ENCODE measurements at places on chromosomes 11 and 22. TPM values are rescaled to one million over a fixed set of nuclear protein-coding genes. Genes with fewer than 3 reads are reported as not detected.

Gene CHST1
- total RNA-seq = not detected

Gene PRR33
- total RNA-seq = not detected

Gene OVOL1
- total RNA-seq = not detected

Gene TIGD3
- total RNA-seq = 0.88 TPM

Gene NPTXR
- total RNA-seq = 2.0 TPM

Gene PTGDR2
- not detected for total RNA-seq

Gene CHADL
- total RNA-seq = 0.56 TPM

Gene UBQLN3
- not detected for total RNA-seq

Gene PGM2L1
- 0.92 TPM for total RNA-seq

Gene ANGPTL5
- not detected for total RNA-seq

Gene MMP1
- total RNA-seq = 4.6 TPM

Gene OOSP3
- total RNA-seq = not detected

Gene PYGM
- 0.08 TPM for total RNA-seq

Gene RPS19BP1
- total RNA-seq = 176 TPM

Gene MMP12
- total RNA-seq = not detected

Gene CARD16
- total RNA-seq = 19.3 TPM

Gene SYT12
- total RNA-seq = 0.19 TPM

Gene ELMOD1
- 0.77 TPM for total RNA-seq

Gene OR2D2
- not detected for total RNA-seq

Gene APOBEC3G
- 9.8 TPM for total RNA-seq

Gene OR8U1
- total RNA-seq = not detected

Gene CALCB
- not detected for total RNA-seq

Gene MMP11
- 1.1 TPM for total RNA-seq

Gene PNPLA5
- total RNA-seq = not detected

Gene APOBEC3C
- 5.5 TPM for total RNA-seq

Gene OR9Q2
- not detected for total RNA-seq

Gene KRTAP5-11
- not detected for total RNA-seq

Gene MRGPRX4
- 0.29 TPM for total RNA-seq

Gene CRYBA4
- total RNA-seq = 0.29 TPM

Gene IFITM2
- total RNA-seq = 8.0 TPM

Gene POU2AF2
- not detected for total RNA-seq

Gene OR8D4
- not detected for total RNA-seq

Gene SEC14L6
- not detected for total RNA-seq

Gene THAP12
- total RNA-seq = 30.5 TPM

Gene CCDC157
- 0.82 TPM for total RNA-seq

Gene PHETA2
- total RNA-seq = 0.34 TPM

Gene CST6
- total RNA-seq = not detected

Gene RPL27A
- total RNA-seq = 1,031 TPM

Gene SPINDOC
- 15.0 TPM for total RNA-seq

Gene OLFML1
- total RNA-seq = not detected

Gene BET1L
- 16.3 TPM for total RNA-seq

Gene OR51V1
- total RNA-seq = not detected

Gene PHOX2A
- total RNA-seq = not detected

Gene C11orf16
- not detected for total RNA-seq

Gene BCL2L13
- total RNA-seq = 174 TPM

Gene APLNR
- not detected for total RNA-seq

Gene TTC28
- 5.8 TPM for total RNA-seq

Gene OR6T1
- total RNA-seq = not detected

Gene EI24
- 96.1 TPM for total RNA-seq

Gene MMP13
- total RNA-seq = not detected

Gene PGA5
- not detected for total RNA-seq

Gene CUL5
- 29.3 TPM for total RNA-seq

Gene ASPHD2
- 3.5 TPM for total RNA-seq

Gene MS4A12
- not detected for total RNA-seq

Gene SLC22A8
- total RNA-seq = not detected

Gene C11orf86
- total RNA-seq = not detected

Gene PHLDA2
- 11.1 TPM for total RNA-seq

All from SK-MEL-5 (cell line).